ENCODE measurements at places on chromosomes 12 and 14.

GRCh38 chr14:31449971-31450610 lies 7.2 kb downstream of the DTD2 start:
- no peak for DNase-seq

- no peak for DNase-seq
These were observed 115.1 kb downstream of the TTC7B start for GRCh38 chr14:90700933-90701776.

- DNase-seq = no peak
These were observed 4.5 kb downstream of the SUOX start for GRCh38 chr12:56001487-56002100.

DNA sequence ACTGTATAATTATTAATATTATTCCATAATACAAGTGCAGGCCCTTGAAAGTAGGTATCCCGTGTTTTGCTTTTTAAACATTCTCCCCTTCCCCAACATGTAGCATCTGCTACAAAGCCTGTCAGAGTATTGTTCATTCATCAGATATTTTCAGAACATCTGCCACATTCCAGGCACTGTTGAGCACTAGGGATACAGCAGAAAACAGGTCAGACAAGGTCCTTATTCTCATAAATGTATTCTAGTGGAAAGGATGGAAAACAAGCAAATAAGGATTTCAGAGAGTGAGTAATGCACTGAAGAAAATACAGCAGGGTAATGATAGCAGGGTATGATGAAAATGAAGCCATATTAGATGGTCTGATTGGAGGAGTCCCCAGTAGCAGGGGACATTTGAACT lies 3.8 kb downstream of the ERP29 start:
- DNase-seq = no peak

DNA sequence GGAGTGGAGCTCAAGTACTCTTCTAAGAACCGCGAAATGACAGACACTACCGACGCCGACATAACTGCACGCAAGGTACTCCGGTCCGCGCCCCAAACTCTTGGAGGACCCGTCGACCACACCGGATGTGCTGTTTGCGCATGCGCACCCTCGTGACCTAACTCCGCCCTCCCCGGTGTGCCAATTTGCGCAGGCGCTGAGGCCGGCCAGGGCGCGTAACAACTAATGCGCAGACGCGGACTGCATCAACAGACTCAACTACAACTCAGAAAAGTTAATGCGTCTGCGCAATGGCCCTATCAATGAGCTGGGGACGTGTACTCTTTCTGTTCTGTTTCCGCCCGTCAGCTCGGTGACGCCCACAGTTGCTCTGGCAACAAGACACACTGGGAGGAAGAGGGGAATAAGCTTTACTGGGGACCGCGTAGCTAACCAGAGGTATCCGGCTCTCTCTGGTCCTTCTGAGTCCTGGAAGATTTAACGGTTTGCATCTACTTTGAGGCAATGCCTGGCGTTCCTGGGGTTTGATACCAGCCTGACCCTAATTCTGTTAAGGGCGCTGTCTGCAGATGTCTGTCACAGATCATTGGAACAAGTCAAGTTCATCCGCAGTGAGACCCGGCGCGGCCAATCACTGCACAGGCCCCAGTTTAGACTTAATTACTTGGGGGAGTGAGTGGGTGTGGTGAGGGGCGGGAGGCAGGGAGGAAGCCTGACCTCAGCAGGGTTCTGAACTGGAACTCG lies at the start of gene DAD1:
Gene DAD1 (minus strand): TSS at position 129 of the 744 bp plus-strand sequence. CDS start 67 bp downstream, at position 62.
- DNase-seq = peak; percentile 100

- no peak for DNase-seq
These were observed 250.0 kb upstream of the CLEC14A start for GRCh38 chr14:38505973-38506249.

DNA sequence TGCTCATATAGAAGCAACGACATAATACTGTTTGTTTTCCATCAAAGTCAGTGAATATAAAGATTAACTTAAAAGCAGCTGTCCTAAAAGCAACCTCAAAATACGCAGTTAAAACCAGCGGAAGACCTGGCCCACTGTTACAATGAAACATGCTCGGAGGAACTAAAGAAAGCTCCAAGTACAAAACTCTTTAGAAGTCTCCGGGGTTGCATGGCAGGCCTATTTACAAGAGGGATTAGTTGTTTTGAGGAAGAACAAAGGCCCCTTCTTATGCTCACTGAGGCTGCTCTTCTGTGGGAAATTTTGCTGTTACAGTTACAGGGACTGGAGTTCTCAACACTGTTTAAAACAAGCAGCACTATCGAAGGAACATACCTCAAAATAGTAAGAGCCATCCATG lies 75.9 kb upstream of the C12orf71 start:
- DNase-seq = no peak

- no peak for DNase-seq
These were observed 12.6 kb upstream of the DIO2 start for GRCh38 chr14:80223696-80224465.
